ENCODE measurements at places on chromosomes 7 and 10.

DNA sequence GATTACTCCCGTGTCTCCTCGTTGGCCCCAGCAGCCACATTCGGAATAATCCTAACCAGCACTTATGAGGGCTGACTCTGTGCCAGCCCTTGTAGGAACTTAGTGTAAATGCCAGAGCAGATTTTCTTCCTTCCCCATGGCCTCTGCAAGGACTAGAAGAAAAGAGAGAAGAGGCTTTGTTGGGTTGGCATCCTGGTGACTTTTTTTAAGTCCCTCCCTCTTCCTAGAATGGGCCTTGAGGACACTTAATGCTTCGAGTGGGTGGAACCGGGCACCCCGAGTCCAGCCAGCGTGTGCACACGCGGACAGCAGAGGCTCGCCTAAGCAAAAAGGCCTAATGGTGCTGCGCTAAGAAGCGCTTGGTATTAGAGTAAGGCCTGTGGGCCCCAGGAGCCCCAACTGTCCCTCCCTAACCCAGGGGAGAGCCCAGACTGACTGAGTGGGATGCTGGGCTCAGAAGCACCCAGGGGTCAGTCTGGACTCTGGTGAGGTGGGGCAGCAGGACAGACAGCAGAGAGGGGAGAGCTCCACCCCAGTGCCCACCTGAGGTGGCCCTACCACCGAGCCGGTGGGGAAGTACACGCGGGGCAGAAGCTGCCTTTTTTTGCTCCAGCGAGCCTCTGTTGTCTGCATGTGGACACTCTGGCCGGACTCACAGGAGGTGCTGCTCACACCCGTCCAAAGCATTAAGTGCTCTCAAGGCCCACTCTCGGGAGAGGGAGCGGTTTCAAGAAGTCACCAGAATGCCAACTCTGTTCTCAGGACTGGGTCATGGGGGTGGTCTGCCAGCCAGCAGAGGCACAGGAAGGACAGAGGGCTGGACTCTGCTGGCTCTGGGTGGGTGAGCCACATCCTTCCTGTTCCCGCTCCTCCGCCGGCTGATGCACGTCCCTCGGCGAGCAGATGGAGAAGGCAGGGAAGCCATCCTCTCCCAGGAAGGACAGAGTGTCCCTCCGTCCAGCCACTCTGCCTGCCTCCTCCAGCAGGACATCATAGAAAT, 12.5 kb downstream of the ITPRIP start:
- DNase-seq: no peak

DNA sequence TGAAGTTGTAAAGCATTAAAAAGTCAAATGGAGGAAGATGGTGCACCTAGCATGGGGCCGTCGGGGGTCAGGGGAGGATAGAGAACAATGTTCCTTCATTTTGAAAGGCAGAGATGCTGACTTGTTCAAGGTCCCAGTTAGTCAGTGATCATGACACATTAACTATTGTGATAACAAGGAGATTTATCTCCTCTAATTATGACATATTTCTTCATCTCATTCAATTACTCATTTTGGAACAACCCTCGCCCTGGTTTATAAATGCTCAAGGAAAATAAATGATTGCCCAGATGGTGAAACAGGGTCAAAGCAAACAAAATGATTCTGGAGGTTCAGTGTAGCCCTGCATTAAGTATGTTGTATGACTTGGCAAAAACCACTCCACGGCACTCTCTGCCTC, 106.2 kb downstream of the ITIH5 start:
- no peak for DNase-seq

DNA sequence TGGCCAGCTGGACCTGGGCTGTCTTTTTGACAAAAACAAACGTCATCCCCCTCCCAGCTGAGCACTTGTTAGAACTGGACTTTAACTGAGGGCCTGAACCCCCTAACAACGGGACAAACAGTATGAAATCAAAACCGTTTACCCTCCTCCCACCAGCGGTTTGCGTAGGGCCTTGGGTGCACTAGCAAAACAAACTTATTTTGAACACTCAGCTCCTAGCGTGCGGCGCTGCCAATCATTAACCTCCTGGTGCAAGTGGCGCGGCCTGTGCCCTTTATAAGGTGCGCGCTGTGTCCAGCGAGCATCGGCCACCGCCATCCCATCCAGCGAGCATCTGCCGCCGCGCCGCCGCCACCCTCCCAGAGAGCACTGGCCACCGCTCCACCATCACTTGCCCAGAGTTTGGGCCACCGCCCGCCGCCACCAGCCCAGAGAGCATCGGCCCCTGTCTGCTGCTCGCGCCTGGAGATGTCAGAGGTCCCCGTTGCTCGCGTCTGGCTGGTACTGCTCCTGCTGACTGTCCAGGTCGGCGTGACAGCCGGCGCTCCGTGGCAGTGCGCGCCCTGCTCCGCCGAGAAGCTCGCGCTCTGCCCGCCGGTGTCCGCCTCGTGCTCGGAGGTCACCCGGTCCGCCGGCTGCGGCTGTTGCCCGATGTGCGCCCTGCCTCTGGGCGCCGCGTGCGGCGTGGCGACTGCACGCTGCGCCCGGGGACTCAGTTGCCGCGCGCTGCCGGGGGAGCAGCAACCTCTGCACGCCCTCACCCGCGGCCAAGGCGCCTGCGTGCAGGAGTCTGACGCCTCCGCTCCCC, at the start of gene IGFBP1:
Gene IGFBP1 (plus strand): TSS at position 304 of the 808 bp plus-strand sequence. CDS start 165 bp downstream, at position 469.
- no peak for DNase-seq

DNA sequence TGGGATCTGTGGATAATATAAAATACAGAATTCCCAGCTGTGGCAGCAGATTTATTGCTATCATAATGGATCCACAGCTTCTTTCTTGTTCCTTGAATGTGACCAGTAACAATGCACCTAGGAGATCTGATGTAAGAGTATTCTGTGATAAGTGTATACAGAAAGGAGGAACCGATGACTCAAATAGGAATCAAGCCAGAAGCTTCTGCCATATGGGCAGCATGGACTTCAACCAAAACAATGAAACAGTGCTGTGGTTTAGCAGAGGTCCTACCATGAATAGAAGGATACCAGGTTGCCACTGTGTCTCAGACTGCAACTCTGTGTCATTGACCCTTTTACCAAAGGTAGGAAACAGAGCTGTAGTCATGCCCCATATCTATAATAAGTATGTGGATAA, 81.8 kb downstream of the PTPRZ1 start:
- DNase-seq: no peak

DNA sequence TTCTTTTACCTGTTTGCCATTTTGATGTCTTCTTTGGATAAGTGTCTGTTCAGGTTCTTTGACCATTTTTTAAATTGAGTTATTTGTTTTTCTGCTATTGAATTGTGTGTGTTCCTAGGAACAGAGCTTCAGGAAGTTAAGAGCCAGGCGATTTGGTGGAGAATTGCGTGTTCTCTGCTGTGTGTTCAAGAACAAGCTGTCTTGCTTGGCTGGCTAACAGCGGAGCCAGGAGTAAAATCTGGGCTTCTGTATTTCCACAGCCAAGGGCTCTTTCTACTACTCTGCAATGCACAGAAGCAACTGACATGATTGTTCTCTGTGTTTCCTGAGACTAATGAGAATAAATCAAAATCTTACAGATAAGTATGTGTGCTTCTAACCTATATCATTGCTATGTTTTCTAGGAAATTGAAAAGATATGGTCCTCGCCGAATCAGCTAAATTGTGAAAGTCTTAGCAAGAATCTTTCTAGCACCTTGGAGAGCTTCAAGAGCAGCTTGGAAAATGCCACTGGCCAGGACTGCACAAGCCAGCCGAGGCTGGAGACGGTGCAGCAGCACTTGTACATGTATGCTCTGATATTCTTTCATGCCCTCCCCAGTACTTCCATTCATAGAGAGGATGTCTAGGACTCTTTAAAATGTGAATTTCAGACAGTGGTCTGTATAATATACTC, 124.2 kb downstream of the ABCA13 start:
- no peak for DNase-seq

GRCh38 chr7:120421151-120421651, 148.2 kb downstream of the KCND2 start:
- no peak for DNase-seq

DNA sequence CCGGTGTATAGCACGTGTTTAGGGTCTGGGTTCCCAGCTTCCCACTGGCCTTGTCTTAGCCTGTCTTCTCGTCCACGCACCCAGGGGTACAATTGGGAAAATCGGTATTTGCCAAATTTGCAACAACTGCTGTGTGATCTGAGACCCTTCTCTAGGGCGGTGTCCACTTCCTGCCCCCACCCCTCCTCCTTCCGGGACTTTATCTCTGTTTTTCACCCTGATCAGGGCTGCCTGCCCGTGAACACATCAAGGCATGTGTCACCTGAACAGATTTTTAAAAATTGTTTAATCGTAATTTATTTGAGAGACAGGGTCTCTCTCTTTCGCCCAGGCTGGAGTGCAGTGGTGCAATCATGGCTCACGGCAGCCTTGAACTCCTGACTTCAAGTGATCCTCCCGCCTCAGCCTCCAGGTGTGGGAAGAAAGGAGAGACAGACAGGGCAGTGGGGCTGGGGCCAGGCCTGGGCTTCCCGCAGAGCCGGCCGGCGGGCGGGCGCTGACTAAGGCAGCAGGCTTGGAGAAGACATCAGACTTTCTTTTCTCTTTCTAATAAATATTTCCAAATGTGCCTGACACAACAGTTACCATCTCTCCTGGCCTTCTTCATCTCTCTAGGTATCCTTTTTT, 27.5 kb downstream of the ELFN1 start:
- DNase-seq: no peak

DNA sequence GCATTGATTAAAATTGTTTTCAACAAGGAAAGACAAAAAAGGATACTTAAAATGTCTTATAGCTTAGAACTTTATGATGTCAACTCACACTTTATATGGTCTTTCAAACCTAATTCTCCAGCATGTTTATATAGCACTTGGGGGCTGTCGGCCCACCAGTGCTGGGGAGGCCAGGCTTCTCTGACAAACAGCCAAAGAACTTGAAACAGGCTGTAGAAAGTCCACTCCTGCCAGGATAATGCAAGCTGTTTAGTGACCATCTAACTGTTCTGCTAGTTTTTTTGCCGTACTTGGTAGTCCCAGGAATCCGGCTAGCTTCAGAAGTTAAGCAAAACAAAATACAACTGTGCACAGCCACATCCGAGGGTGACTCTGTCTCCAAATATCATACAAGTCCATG, 13.6 kb upstream of the SOSTDC1 start:
- DNase-seq: no peak

- DNase-seq: no peak
Measured at GRCh38 chr7:111113263-111114017, 22.5 kb downstream of the LRRN3 start.

- DNase-seq: no peak
Measured at GRCh38 chr7:142916508-142916907, 17.0 kb downstream of the TRPV5 start.
